CD4-positive, alpha-beta T cell (primary cell): ENCODE measurements at places on chromosomes 5 and 9.

DNA sequence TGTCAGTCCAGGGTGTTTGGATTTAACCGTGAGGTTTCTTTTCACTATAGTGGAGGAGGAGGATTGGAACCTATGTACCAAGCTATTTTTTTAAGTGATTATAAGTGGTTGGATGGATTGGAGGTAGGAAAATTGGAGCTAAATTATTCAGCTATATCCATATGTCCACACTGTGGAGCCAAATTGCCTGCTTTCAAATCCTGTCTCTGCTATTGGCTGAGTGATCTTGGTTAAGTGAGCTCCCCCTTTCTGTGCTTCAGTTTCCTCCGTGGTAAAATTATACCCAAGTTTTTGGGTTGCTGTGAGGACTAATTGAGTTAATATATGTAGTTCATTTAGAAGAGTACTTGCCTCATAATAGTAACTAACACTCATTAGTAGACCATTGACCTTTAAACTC is 2.5 kb downstream of the CENPP start:
- H3K4me3 ChIP-seq: no peak overlapping the region
- no peak overlapping the region for H3K27ac ChIP-seq
- peaks cover 13% of the 10 kb centered on the region for H3K4me1 ChIP-seq
- no peaks in the 10 kb centered on the region for H3K36me3 ChIP-seq
- DNase-seq: no peak

DNA sequence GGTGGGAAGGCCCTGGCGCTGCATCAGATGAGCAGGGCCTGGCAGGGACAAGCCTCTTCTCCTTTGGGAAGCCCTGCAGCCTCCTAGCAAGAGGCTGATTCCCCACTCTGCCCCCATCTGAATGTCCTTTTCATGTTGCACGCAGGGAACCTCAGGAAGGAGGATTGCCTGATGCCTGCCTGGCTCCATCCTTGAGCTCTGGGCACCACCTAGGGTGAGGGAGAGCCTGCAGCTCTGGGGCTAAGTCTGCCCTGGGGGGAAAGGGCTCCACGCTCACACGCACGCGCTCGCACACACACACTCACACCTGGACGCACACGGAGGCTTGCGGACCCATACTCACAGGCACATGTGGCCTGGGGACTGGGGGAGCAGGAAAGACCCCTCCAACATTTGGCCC is 86.6 kb downstream of the LMX1B start:
- H3K27ac ChIP-seq: no peak overlapping the region
- DNase-seq: no peak
- H3K4me3 ChIP-seq: no peak overlapping the region
- no peaks in the 10 kb centered on the region for H3K36me3 ChIP-seq
- H3K27me3 ChIP-seq: peaks cover 14% of the 10 kb centered on the region

DNA sequence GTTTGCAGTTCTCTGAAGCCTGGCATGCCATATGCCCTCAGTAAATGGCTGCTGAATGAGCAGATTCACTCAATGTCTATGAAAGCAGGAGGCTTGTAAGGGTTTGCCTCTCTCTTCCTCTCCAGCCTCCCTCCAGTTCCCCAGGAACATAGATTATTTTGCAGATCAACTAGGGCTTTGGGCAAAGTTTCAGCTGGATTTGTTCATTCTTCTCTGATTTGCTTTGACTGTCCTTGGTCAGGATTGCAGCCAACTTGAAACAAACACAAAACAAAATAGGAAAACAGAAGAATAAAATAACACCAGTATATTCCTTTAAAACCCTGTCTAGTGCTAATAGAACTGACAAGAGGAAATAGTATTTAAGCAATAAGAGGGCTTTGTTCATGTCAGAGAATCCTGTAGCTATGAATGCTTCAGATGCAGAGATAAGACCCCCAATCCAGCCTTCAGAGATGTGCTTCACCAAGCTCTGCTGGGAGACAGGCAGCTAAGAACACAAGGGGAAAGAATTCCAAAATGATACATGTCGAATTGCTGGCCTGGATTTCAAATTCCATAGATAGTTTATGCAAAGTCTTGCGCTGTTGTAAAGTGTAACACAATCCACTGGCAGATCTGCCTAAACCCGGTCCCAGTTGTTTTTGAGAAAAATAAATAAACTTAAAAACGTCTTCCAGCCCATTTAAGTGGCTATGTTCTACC is 174.3 kb downstream of the PAPPA start:
- H3K27me3 ChIP-seq: peaks cover 2% of the 10 kb centered on the region
- H3K27ac ChIP-seq: no peak overlapping the region
- no peak for DNase-seq

DNA sequence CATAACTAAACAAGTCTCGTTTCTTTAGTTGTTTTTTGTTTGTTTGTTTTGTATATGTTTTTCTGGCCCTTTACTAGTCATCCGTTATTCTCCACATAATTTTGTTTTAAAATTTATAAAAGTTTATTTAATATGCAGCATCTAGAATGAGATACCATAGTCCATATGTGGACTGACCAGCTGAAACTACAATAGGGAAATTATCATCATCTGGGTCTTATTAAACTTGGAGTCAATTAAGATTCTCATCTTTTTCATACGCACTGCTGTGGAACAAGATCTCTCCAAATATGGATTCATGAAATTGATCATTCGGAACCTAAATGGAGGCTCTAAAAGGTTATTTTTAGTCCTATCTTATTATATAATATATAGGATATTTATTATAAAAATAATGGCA is 99.3 kb downstream of the FGF1 start:
- H3K36me3 ChIP-seq: no peaks in the 10 kb centered on the region
- H3K4me3 ChIP-seq: no peak overlapping the region
- no peak for DNase-seq
- no peak overlapping the region for H3K27ac ChIP-seq
- peaks cover 5% of the 10 kb centered on the region for H3K27me3 ChIP-seq

- H3K36me3 ChIP-seq: no peaks in the 10 kb centered on the region
- no peak for DNase-seq
- no peaks in the 10 kb centered on the region for H3K4me1 ChIP-seq
- H3K27ac ChIP-seq: no peak overlapping the region
- H3K4me3 ChIP-seq: no peak overlapping the region
- H3K27me3 ChIP-seq: no peaks in the 10 kb centered on the region
Observed at GRCh38 chr5:82072138-82072537, 100.3 kb downstream of the ATG10 start.

DNA sequence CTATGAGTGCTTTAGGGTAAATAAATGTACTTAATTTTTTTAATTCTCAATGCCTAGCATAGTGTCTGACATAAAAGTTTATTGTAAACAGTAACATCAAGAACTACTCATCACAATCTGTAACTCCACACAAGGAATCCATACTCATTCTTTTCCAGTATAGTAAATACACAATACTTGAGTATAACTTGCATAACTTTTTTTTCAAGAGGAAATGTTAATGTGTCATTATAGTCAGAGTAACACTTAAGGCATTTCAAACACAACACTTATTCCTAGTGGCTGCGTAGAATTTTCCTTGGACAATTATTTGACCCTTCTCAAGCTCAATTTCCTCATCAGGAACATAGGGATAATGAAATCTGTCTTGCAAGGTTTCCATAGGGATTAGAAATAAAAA is 584.3 kb downstream of the CAAP1 start:
- H3K4me3 ChIP-seq: no peak overlapping the region
- no peaks in the 10 kb centered on the region for H3K36me3 ChIP-seq
- DNase-seq: no peak

DNA sequence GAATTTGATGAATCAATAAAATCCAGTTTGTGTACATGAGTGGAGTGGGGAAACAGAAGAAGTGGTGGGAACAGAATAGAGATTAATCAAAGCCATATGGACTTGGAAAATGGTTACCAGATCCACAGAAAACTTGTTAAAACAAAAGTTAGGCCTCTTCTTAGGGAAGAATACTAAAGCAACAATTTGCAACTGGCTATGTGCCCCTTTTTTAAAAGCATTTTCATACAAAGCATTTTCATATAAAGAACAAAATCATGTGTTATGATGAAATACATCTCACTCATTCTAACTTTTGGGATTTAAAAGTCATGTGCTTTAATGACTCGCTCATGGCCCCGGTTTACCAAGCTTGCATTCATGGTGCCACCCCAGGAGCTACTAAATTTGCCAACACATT is 276.9 kb downstream of the EFNA5 start:
- H3K27me3 ChIP-seq: no peaks in the 10 kb centered on the region
- H3K4me3 ChIP-seq: no peak overlapping the region
- no peak for DNase-seq
- peaks cover 4% of the 10 kb centered on the region for H3K4me1 ChIP-seq

DNA sequence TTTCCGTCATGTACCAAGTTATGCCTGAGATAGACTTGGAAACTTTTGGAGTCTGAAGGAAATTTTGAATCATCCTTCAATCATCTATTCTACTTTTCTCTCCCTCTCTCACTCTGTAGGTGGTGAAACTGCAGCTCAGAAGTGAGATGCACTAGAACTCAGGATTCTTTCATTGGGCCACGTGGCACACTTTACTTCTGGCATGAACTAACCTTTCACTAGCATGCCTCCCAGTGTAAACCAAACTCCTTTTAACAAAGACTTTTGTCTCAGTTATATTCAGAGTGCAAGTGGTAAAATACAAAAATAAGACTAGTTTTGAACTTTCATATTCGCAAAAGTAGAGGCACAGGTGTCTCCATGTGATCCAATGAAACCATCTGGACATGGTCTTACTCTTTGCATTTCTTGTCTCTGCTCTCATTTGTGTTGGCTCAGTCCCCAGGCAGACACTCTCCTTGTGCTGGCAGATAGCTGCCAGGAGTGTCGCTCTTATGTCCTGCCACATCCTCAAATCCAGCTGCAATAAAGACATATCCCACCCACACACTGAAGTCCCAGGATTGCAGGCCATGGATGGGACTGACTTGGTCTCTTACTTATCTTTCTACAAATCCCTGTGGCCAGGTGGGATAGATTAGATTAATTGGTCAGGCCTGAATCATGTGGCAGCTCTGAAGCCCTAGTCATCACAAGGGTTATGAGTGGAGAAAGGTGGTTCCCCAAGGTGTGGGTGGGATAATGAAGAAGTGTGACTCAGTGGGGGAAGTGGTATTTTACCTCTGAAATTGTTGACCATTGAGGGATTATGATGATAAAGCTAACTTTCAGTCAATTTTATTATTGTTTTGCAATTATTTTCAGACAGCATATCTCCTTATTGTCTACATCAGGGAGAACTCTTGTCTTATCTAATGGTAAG is 267.5 kb downstream of the GABRB2 start:
- H3K36me3 ChIP-seq: no peaks in the 10 kb centered on the region
- no peak overlapping the region for H3K4me3 ChIP-seq
- no peak for DNase-seq
- no peaks in the 10 kb centered on the region for H3K4me1 ChIP-seq

DNA sequence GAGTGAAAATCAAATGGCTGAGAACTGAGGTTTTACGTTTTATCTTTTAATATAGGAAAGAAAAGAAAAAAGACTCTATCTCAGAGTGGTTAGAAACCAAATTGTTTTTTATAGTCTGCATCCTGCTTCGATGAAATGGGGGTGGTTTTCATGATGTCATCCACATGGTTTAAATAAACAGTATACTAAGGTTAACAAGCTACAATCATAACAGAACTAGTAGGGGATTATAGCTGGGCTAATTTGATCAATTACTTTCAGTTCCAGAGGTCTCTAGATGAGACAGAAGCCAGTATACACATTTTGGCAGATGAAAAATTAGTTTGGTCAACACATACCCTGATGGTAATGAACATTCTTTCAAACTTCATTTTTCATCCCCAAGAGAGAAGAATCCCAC is 106.3 kb upstream of the SNX2 start:
- H3K4me1 ChIP-seq: no peaks in the 10 kb centered on the region
- no peak overlapping the region for H3K4me3 ChIP-seq
- H3K27me3 ChIP-seq: no peaks in the 10 kb centered on the region
- no peak overlapping the region for H3K27ac ChIP-seq

DNA sequence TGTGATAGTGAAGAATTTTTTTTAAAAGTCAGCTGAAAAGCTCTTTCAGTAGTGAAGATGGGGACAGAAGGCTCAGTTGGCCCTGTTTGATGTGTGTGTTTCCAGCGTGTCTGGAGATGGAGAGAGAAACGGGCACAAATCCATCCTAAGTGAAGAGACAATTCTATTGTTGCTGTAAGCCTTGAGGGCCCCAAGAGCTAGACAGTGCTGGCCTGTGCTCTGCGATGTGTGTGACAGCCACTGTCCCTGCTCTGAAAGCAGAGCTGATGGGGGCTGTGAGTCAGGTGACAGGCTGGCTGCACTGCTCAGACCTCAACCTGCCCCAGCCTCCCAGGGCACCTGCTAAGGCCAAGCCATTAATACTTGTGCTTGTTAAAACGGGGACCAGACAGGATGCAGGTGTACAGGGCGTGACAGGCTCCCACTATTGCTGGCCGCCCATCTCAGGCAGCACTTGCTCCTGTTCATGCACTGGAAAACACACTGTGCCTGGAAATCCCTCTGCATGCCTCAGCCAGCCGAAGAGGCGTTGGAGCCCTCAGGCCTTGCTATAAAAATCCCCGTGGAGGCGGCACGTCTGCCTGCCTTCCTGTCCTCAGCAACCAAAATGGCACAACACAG is 44.6 kb upstream of the SEMA4D start:
- H3K36me3 ChIP-seq: no peaks in the 10 kb centered on the region
- no peaks in the 10 kb centered on the region for H3K27me3 ChIP-seq
- H3K27ac ChIP-seq: no peak overlapping the region
- H3K4me1 ChIP-seq: peaks cover 50% of the 10 kb centered on the region
- no peak for DNase-seq

- H3K4me1 ChIP-seq: peaks cover 15% of the 10 kb centered on the region
- H3K27ac ChIP-seq: no peak overlapping the region
- DNase-seq: no peak
- H3K27me3 ChIP-seq: peaks cover 24% of the 10 kb centered on the region
- no peak overlapping the region for H3K4me3 ChIP-seq
Observed at GRCh38 chr9:136668983-136669790, 6.5 kb downstream of the EGFL7 start.

- H3K27ac ChIP-seq: no peak overlapping the region
- H3K4me1 ChIP-seq: peaks cover 13% of the 10 kb centered on the region
- no peaks in the 10 kb centered on the region for H3K27me3 ChIP-seq
- no peak for DNase-seq
Observed at GRCh38 chr9:354453-354852, 139.8 kb downstream of the DOCK8 start.

DNA sequence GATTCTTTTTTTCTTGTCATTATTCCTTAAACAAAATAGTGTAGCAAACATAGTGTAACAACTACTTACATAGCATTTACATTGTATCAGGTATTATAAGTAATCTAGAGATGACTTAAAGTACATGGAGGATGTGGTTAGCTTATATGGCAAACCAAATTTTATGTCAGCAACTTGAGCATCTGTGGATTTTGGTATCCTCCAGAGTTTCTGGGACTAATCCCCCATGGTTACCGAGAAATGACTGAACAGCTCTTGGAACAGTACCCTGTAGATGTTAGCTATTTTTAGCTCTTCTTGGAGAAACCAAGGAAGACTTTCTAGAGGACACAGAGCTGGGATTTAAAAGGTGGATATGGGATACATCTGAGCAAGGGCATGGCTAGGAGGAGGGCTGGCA is 157.6 kb upstream of the KLF4 start:
- H3K4me1 ChIP-seq: no peaks in the 10 kb centered on the region
- no peaks in the 10 kb centered on the region for H3K27me3 ChIP-seq
- no peaks in the 10 kb centered on the region for H3K36me3 ChIP-seq
- no peak for DNase-seq

GRCh38 chr5:132782101-132782500 is 5.1 kb upstream of the SEPTIN8 start:
- no peak overlapping the region for H3K27ac ChIP-seq
- peaks cover 10% of the 10 kb centered on the region for H3K27me3 ChIP-seq
- no peaks in the 10 kb centered on the region for H3K36me3 ChIP-seq
- peaks cover 11% of the 10 kb centered on the region for H3K4me1 ChIP-seq
- H3K4me3 ChIP-seq: no peak overlapping the region
